ENCODE measurements at places on chromosomes 13 and 19.
A peak's percentile ranks its signal among the peaks of the same experiment; 100 is the strongest.

DNA sequence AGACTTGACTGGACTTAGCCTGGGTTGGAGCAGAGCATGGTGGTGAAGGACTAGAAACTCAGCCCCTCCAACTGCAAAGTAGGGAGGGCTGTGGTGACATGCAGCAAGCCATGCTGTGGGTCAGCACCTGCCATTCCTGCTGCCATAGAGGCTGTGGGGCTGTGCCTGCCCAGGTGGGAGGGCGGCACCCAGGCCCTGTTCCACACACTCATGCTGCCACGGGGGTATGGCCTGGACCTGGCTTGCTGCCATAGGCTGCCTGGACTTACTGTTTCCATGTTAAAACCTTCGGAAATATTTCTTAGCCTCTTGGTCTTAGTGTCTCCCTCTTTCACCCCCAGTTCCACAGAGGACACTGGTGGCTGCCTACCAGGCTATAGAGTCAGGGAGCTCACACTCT, 29.3 kb downstream of the CILP2 start:
- DNase-seq = no peak

GRCh38 chr19:45187421-45188100, 9.0 kb downstream of the BLOC1S3 start:
- DNase-seq = peak; percentile 75

DNA sequence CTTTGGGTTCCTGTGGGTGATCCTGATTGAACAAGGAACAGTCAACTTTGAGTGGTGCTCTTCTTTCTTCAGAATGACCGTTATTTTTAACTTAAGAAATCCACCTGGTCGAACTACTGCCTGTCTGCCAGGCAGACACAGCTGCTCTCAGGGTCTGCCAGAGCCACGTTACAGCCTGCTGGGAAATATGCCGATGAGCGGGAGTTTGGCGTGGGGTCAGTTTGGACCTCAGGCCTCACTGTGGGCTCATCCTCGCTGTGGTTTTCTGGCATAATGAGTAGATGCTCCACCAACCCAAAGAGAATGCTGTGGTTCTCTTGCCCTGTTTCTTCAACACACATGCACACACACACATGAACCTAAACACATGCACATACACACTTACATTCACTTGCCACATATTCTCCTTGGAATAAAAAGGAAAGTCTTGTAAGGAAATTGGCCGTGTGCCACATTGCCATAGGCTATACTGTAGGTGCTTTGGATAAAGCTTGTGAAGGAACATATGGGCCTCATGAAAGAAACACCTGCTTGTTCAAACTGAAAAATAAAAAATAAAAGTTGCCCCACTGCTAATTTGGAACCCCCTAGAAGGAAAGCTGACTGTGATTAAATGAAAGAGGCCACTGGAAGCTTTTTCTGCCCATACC, 598.7 kb upstream of the KLF12 start:
- no peak for DNase-seq

DNA sequence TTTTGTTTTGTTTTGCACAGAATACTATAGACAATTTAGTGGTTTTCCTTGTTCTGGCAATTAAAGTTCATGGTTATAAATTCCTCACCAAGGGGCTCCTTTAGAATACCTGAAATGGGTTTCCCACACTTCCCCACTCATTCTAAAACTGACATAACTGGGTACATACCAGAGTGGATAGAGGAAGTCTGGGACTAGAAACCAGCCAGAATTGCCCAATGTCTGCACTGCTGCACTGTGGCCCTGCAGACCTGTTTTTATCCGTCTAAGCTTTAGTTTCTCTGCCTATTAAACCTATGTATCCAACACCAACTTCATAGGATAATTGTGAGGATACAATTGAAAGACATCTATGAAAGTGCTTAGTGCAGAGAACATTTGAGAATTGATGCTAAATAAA, 498.6 kb downstream of the KCTD12 start:
- no peak for DNase-seq

DNA sequence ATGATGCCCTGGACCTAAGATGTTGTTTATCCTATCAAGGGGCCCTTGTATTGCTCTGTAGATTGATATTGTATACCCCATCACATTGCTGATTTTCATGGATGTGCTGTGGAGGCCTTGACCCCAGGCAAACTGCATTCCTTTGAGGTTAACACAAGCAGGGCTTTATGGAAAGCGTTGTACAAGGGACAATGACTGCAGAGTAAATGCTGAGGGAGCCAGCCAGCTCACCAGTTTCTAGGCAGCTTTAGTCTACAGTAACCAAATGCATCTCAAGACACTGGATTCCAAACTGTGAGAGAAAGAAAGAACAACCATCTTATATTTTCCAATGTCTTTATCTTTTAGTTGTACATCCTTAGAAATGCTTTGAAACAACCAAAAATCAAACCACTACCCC, 34.1 kb upstream of the EDNRB start:
- DNase-seq = no peak

DNA sequence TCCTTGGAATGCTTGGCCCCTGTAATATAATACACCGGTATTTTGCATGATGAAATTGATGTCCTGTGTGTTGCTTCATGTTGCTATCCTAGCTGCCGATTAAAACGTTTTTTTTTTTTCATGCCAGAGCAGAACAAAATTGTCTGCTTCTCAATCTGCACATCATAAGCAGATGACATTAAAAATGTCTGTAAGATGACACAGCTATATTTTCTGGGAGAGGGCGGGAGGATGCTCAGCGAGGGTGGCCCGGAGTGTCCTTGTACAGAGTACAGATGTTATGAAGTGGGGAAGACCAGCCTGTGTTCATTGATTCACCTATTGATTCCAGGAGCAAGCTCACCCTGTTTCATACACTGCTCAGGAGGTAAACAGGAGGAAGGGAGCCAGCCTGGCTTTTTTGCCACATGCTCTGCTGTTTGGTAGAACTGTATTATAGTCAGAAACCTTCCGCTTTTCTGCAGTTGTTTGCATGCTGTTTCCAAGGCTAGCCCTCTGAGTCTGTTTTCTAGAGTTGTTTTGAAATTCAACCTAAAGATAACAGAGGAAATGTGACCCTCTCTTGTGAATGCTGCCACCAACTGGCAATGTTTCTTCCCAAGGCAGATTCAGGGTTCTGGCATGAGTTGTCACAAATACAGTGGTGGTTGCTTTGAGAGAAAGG, 4.7 kb upstream of the IRS2 start:
- peak; percentile 89 for DNase-seq

DNA sequence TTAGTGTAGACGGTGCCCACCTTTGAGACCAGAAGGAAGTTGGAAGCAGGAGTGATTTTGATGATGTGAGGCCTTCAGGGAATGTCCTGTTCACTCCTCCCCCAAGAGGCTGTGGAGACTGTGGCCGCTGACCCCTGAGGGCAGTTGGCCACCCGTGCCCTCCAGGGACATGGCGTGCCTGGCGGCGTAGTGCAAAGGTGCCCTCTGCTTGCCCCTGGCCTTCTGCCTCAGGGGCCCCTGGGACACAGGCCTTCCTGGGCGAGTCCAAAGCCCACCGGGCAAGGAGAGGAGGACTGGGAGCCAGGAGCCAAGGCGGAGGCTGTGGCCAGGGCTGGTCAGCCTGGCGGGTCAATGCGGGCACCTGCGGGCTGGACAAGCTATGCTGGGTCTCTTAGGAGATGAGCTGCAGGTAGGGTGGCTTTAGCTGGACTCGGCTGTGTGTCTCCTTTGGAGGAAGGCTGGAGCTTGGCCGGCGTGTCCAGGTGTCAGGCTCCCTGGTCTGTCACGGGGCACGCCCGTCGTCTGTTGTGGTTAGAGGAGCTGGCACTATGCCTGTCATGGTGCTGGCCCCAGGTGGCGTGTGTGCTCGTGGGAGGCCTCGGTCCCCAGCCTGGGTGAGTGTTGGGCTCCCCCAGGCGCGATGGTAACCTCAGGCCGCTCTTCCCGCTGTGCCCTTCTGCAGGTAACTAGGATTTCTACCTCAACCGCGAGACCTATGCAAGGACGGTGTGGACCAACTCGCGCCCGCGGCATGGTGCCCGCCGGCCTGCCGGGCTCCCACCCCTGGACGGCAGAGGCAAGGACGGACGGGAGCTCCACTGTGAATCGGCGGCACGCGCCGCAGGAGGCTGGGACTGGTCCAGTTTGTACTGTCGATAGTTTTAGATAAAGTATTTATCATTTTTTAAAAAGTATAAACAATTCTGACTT, 6.8 kb downstream of the PLEKHJ1 start:
- no peak for DNase-seq

GRCh38 chr13:64591971-64592370, 2638.2 kb downstream of the PCDH9 start:
- no peak for DNase-seq

- DNase-seq = no peak
Measured at GRCh38 chr19:33048806-33049676, 15.6 kb downstream of the RHPN2 start.

DNA sequence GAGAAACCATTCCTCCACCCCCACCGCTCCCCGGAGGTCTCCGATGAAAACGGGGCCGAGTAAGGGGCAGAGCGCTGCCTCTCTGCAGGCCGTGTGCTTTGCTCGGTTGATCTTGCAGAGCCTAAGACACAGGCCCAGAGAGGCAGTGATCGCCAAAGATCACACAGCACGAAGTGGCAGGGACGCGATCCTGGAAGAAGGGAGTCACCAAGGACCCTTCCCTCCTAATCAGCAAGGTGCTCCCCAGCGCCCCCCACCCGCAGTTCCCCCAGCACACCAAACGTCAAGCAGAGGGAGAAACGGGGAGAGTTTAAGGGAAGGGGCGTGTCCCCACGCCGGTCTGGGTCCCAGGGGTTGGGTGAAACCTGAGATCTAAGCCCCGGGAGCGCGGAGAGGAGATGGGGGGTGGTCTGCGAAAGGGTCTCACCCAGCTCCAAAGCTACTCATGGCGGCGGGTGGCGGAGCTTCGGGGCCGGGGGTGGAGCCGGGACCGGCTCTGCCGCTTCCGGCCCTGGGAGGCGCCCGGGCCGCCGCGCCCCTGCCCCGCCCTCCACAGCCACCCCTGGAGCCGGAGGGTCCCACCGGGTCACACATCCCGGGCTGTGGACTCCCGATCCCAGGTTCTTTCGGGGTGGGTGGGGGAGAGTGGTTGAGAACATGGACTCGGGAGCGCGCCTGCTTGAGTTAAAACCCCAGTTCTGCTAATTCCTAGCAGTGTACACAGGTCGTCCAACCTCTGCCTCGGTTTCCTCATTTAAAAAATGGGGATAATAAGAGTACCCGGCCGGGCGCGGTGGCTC, at the start of gene EML2:
EML2 (minus strand) TSS at position 468 of the 800 bp plus-strand sequence; CDS start at position 447, 21 bp downstream.
- peak; percentile 67 for DNase-seq

GRCh38 chr19:51076631-51077213, 6.0 kb downstream of the KLK14 start:
- no peak for DNase-seq

- DNase-seq = no peak
Measured at GRCh38 chr13:73429701-73430100, 370.9 kb downstream of the KLF5 start.

DNA sequence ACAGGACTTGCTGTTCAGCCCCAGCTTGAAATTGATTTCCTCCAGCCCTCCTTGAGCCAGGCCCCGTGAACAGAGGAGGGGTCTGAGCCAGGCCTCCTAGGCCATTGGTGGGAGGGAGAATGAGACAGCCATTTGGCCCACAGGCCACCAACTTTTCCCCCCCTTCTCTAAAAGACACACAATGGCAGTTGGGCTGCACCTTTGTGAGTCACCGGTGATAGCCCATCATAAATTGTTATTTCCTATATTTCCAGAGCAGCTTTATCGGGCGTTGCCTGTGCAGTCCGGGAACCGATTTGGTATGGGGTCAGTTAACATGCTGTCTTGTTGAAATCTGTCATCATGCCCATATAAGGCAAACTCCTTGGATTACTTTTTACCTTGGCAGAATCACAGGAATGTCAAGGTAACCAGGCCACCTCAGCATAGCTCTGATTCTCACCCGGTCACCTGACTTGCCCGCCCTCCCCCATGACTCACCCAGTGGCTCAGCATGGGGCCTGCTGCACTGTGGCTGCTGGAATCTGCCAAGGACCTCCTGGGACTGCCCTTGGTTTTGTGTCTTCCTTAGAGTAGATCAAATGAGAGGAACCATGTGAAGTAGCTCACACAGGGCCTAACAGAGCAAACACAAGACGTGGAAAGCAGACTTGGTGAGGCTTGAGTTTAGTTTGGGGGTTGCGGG, 36.1 kb downstream of the ACTN4 start:
- no peak for DNase-seq

GRCh38 chr13:102993348-102993747, 72.9 kb downstream of the SLC10A2 start:
- no peak for DNase-seq
